ENCODE measurements at places on chromosomes 3 and 15.

- DNase-seq, result no peak
Measured at GRCh38 chr3:121665488-121665887, 4.8 kb upstream of the HCLS1 start.

GRCh38 chr3:65556934-65557577, 481.7 kb downstream of the MAGI1 start:
- no peak for DNase-seq

DNA sequence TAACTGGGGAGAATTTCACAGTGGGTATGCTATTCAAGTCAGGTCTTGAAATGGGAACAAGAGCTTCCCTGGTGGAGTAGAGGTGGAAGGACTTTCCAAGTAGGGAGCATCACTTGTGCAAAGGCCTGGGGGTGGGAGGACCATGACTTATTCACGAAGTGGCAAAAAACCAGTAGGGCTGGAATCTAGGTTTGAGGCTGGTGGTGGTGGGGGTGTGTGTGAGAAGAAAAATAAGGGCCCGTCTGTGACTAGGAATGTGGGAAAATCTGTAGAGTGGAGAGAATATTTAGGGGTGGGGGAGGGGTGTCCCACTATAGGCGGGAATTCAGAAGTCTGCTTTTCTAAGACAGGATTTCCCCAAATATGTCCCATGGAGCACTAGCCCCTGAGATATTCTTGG, 271.9 kb upstream of the TBL1XR1 start:
- no peak for DNase-seq

DNA sequence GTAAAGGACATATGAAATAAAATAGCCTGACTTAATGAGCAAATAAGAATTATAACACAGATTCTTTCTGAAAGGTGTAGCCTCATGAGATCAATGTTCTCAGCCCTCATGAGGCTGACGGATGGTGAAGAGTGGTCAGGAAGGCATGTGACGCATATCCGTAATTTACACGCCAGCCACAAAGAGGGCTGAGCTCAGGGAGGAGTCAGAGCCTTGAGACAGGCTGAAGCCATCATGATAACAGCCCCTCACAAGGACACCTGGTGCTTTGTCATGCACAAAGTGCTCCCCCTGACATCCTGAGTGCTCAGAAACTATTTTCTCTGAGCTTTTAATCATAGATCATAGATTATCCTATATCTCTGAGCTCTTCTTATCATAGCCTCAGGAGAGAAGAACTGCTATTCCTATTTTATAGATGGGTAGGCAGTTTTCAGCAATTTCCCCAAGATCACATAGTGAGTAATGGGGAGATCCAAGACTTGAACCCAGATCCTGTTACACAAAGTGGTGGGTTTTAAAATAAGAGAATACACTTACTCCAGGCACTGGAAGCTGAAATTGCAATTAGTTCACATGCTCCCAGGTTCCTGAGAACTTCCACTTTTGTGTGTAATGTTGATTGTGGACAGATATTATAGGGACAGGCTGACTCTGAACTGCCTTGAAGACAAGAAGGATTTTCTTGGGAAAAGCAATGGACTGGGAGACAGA, 267.1 kb downstream of the RPLP1 start:
- DNase-seq, result peak; percentile 61

DNA sequence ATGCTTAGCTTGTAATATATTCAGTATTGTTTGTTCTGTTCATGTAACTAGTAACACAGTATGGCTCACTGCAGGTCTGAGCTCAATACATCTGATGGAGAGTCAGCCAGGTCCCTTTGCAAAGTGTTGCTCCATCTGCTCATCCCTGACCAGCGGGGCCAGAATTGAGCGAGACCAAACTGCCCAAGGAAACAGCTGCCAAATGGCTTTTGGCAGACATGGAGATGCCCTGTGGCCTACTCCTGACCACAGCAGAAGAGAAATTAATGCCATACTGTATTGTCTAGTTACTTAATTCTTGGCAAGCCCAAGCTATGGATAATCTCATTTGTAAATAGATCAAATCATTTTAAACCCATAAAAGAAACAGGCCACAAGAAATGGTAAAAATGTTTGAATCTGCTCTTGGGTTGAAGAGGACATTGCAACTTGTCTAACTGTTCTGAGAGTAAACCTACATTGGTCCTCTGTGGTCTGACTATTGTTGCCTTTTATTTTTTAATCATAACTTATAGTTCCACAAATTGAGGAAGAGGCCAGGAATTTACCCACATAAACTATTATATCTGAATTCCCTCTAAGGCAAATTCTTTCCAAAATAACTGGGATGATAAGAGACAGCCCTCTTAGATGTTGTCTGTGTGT, 209.5 kb downstream of the EBLN2 start:
- no peak for DNase-seq

- DNase-seq, result no peak
Measured at GRCh38 chr3:39156421-39156820, 3.0 kb upstream of the CSRNP1 start.

DNA sequence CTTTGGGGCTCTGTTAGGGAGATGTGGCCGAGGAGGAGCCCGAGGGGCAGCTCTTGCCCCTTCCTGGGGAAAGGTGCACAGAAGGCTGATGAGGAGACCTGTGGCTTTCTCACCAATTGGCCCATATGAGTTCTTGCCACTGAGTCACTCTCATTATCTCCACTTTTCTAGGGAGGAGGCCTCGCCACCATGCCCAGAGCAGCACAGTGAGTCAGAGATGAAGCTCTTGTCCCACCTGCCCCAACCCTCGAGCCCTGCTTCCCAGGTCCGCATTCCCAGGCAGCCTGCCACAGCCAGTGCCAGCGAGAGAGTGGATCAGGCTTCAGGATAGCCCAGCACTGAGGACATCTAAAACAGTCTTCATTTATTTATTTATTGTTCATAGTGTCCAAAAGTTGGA, 53.5 kb downstream of the AMOTL2 start:
- no peak for DNase-seq

GRCh38 chr3:106609666-106610301, 741.0 kb upstream of the CBLB start:
- peak; percentile 61 for DNase-seq

GRCh38 chr15:76979996-76980520, 14.9 kb upstream of the PSTPIP1 start:
- DNase-seq, result no peak

GRCh38 chr15:101371519-101371918, 76.5 kb upstream of the SNRPA1 start:
- no peak for DNase-seq

GRCh38 chr15:62883938-62884479, 158.5 kb upstream of the TPM1 start:
- no peak for DNase-seq

- DNase-seq, result no peak
Measured at GRCh38 chr3:181920409-181920808, 208.7 kb downstream of the SOX2 start.

- DNase-seq, result no peak
Measured at GRCh38 chr3:99909714-99910495, 92.2 kb downstream of the CMSS1 start.

- no peak for DNase-seq
Measured at GRCh38 chr3:129701161-129701560, 94.7 kb upstream of the PLXND1 start.

- DNase-seq, result peak; percentile 54
Measured at GRCh38 chr3:10164546-10165393, at the start of gene IRAK2. TSS of gene IRAK2 (plus strand) at chr3:10164919. CDS start at chr3:10164955, 36 bp downstream.

DNA sequence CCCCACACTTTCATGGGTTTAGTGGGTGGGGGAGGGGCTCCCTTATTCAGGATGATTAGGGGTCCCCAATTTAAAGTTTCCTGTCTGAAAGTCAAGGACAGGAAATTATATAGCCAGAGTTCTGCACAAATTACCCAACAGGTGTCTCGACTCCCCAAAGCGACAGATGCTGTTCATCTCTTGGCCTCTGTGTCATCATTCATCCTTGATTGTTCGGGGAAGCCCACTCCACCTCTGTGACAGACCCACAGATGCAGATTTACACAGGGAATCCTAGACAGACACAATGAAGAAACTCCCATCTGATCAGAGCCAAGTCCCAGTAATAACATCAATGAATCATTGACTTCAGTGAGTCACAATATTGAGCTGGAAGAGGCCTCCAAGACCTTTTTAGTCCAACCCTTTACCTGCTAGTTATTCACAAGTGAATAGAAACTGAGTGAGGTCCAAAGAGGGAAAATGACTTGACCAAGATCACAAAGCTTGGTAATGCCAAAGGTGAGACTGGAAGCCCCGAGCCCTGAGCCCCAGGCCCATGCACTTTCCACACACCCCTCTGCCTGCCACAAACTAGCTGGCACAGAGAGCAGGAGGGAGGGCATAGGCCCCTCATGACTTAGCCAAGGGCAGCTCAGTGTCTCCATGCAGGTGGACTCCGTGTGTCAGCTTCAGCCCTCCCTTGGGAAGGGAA, 7.9 kb upstream of the SRP14 start:
- no peak for DNase-seq

- DNase-seq, result no peak
Measured at GRCh38 chr3:24704496-24704895, 209.8 kb upstream of the THRB start.

DNA sequence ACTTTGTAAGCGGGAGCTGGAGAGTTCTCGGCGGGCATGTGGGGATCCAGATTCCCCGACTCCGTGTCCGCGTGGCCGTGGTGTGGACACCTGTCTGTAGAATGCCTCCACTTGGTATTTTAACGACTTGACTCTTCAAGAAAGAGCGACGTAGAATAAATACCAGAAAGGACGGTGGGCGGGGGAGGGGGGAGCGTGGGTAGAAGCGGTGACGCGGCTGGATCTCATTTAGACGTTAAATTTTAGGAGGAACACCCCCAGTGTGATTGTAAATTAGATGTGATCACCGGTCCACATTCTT, 620 bp upstream of the PYGO1 start:
- no peak for DNase-seq

DNA sequence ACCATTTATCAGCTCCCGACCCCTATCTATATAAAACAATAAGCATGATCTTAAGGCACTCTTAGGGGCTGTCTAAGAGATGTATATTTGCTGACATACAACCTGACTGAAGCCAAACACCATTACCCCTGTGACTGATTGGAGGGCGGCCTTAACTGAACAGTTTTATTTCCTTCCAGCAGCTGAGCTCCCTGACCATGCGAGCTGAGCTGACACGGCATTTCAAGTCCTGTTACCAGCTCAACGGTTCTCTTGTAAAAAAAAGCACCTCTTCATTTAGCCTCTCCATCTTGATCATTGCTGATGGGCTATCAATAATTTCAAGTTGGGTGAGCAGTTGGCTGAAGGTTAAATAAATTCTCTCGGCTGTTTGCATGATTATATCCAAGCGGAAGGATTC, 33.4 kb upstream of the BNIP2 start:
- DNase-seq, result no peak

GRCh38 chr3:139657936-139658335, 19.8 kb downstream of the NMNAT3 start:
- DNase-seq, result no peak

GRCh38 chr3:129606636-129607390, at the start of gene PLXND1:
TSS of gene PLXND1 (minus strand) at chr3:129606676. CDS start at chr3:129606639, 37 bp downstream.
- DNase-seq, result peak; percentile 53

All from activated CD8-positive, alpha-beta memory T cell treated with anti-CD3 and anti-CD28 coated beads, Interleukin-2, amount 50 U/mL, for 4 hours (primary cell).